ENCODE measurements at places on chromosomes 12 and 14.

DNA sequence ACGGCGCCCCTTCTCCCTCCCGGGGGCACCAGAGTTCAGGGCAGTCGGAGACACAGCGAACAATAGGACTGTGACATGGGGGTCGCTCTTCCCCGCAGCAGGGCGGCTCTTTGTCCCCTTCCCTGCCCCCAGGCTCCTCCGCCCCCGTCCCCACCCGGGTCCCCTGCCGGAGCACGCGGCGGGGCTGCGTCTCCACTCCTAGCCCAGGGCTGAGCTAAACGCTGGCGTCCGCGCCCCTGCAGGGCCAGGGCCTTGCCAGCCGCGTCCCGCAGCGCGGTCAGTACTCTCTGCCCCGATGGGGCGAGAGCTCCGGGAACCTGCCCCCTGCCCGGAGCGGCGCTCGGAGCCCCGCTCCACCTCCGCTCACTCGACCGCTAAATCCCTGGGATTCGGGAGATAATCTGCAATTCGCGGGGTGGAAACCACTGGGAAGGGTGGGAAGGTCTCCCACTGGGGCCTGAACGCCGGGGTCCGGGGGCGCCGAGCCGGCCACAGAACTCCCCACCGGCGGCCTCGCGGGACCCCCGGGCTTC is 825 bp upstream of the CCDC85C start:
- peak; percentile 71 for DNase-seq

GRCh38 chr14:103143506-103143905 is 20.2 kb downstream of the TNFAIP2 start:
- no peak for DNase-seq

GRCh38 chr12:94225947-94226630 is 77.7 kb downstream of the PLXNC1 start:
- DNase-seq: no peak

GRCh38 chr12:31481415-31481814 is 109.5 kb downstream of the DENND5B start:
- DNase-seq: no peak

DNA sequence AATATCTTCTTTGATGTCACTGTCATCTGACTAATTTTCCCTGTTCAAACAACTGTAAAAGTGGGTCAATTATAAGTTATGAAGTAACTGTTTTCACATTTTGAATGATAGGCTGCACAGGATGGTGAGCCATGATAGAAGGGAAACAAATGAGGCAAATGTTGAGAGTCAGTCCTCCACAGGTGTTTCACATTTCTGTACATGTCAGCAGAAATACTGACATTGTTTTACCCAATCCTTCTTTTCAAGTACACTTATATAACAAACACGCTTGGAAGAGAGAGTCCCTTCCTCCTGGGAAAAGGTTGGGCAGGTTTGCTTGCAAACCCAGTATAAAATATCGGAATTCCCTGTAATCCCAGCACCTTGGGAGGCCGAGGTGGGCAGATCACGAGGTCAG is 1251.5 kb downstream of the SLC16A7 start:
- DNase-seq: no peak

DNA sequence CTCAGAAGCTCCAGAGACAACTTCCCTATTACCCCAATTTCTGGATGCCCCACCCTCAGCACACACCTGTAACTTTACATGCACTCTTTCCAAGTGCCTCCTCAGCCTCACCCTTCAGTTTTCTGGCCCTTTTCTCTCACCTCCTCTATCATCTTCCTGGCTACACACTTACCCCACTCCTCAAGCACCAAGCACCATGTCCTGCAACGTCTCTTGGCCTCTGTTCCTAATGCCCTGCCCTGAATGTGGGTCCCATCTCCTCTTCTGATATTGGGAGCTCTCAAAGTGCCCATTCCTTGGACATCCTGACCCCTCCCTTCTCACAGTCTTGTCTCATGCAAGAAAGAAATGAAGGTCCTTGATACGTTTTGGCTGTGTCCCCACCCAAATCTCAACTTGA is 1.2 kb downstream of the KRT72 start:
- no peak for DNase-seq

GRCh38 chr14:24875203-24875838 is 174.6 kb downstream of the STXBP6 start:
- DNase-seq: no peak

GRCh38 chr12:132998741-132999140 is 12.6 kb downstream of the ZNF26 start:
- DNase-seq: no peak

DNA sequence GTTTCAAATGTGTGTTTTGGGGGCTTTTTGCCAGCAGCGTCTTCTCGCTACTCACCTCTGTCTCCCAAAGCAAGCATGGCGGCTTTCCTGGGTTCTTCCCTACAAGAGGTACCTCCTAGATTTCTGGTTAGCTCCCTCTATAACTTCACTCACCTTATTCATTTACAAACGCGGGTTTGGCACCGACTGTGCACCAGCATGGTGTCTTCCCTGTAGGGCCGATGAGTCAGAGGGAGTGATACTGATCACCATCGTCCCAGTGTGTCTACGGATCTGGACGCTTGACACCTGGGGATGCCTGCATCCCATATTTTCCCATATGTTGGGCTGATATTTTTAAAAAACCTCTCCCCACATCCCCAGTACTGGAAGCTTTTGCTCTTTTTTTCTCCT is 8.0 kb upstream of the SERPINA12 start:
- DNase-seq: no peak

- DNase-seq: no peak
Observed at GRCh38 chr12:8860165-8860961, 37.9 kb downstream of the A2ML1 start.

DNA sequence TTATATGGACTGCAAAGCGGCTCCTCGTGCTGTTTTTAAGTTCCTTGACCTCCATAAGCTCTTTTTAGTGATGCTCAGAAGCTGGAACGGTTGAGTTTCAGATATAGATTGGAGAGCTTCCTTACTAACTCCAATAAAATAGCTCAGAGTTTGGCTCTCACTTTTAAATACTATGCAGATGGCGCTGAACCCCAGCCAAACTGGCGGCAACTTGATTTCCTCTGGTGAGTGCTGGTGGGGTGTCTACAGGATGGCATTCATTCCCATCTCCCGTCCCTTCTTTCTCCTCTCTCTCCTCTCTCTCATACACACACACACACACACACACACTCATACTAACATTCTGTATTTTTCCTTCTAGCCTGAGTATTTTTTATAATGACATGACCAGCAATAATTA is 346.3 kb downstream of the ETNK1 start:
- no peak for DNase-seq

GRCh38 chr14:36626151-36626550 is 35.5 kb upstream of the PAX9 start:
- no peak for DNase-seq

- no peak for DNase-seq
Observed at GRCh38 chr14:57732463-57733285, 133.2 kb downstream of the SLC35F4 start.

GRCh38 chr12:25715102-25715501 is 162.0 kb upstream of the LMNTD1 start:
- DNase-seq: no peak

DNA sequence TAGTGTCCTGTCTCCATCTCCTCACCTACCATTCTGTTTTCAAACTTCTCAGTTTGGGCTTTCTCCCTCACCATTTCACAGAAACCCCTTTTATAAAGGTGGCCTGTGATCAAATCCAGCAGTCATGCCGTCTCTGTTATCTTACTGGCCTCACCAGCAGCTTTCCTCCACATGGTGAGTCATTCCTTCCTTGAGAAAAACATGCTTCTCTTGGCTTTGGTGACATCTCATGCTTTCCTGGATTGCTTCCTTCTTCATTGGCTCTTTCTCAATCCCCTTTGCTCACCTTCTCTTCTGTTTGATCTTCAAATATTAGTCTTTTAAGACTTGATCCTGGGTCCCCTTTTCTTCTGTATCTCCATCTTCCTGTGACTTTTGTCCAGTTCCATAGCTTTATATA is 164.9 kb downstream of the ANO4 start:
- DNase-seq: no peak

DNA sequence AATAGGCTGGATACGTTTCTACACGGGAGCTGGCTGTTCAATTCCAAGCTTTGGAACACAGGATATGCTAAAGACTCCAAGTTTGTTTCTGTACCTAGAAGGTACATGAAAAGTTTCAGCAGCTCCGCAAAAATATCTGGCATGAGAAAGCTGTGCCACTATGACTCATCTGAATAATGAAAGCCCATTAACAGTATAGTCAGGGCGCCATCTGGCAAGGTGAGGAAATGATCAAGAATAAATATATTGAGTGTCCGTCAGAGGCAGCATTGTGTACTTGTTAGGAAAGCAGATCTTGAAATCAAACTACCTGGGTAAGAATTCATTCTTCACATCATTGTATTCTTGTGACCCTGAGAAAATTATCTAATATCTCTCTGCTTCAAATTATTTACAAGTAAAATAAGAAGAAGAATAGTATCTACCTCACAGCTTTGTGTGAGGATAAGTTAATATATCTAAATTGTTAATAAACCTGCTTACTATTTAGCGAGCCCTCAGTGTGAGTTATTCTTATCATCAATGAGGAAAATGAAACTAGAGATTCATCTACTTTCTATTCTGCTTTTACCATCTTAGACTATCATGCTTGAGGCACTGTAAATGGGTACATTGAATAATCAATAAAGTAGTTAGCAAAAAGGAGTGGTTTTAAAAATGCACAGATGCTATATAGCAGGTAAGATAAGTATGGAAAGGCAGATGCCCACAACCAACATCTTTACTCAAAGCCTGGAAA is 53.5 kb downstream of the FSCB start:
- DNase-seq: no peak

- no peak for DNase-seq
Observed at GRCh38 chr14:69685218-69685616, 73.8 kb downstream of the SUSD6 start.

- DNase-seq: peak; percentile 35
Observed at GRCh38 chr12:46983959-46984841, 95.2 kb upstream of the PCED1B start.

DNA sequence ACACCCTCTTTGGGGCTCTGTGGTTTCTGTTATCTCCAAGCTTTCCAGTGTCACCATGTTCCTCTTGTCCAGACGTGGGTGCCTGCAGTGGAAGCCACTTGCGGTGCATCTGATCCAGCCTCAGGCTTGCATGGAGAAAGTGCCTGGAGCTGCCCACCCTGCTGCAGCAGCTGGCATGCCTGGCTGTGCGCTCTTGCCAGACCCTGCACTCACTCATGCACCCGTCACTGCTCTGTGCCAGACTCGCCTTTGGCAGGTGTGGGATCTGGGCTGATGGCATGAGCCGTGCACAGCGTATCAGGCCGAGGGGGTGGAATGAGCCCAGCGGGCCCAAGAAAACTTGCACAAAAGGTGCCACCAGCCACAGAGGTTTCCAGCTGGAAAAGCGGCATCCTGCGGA is 105.1 kb downstream of the MNAT1 start:
- DNase-seq: no peak

- DNase-seq: no peak
Observed at GRCh38 chr12:72272091-72272661, at the start of gene TRHDE. TSS of gene TRHDE (plus strand) at chr12:72272370. CDS start at chr12:72272644, 274 bp downstream.

- DNase-seq: no peak
Observed at GRCh38 chr12:46916796-46917419, 91.1 kb upstream of the SLC38A4 start.

- DNase-seq: no peak
Observed at GRCh38 chr12:107791465-107792089, 17.1 kb downstream of the ASCL4 start.

DNA sequence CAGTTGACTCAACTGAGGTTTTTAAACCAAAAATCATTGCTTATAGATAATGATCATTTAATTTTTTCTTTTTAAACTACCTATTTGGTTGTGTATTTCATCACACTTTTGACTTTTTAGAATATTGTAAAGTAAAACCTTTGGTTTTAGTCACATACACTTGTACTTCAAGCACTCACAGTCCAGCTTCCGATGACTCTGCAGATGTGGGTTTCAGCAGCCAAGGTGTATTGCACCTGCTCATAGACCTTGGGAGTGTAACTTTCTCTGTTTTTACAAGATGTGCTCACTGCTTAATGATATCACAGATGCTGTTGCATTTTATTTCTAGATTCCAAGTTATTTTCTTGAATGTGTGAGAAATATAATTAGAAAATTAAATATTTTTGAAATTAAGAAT is 188.3 kb upstream of the SLC38A2 start:
- no peak for DNase-seq

GRCh38 chr14:68800390-68800789 is 7.5 kb upstream of the ZFP36L1 start:
- no peak for DNase-seq

- DNase-seq: no peak
Observed at GRCh38 chr12:84779169-84779568, 133.4 kb downstream of the SLC6A15 start.

DNA sequence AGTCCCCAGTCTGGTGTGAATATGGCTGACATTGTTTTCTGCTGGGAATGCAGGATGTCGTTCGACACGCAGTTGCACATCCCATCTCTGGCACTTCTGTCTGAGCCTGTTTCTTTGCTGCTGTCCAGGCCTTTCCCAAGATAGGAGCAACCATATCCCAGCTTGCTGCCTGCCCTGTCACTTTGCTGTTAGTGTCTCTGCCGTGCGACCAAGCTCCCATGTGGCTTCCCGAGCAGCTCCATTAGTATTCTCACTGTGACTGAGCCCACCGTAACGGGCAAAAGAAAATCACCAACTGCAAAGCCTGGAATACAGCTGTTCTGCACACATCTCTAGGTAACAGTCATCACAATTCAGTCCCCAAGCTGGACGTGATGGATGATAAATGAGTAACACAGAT is 66.0 kb upstream of the CPSF6 start:
- DNase-seq: no peak

GRCh38 chr12:110600254-110600653 is 13.7 kb upstream of the TCTN1 start:
- DNase-seq: no peak

DNA sequence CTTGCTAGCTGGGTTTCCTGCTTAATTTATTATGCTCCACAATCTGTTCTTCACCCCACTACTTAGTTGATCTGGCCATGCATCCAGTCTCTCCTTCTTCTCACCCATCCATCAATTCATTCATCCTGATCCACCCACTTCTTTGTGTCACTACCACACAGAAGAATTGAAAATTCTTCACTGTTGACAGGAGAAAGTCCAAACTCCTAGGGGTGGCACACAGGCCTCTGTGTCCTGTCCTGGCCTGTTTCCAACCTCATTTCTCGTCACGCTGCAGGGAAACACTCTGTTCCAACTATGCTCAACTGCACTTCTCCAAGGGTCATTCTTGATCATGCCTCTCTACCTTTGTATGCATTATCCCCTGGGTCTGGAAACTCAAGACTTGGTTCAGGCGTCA is 10.6 kb upstream of the KRT83 start:
- no peak for DNase-seq

Measured in HuH-7.5 (cell line).